Regular cardiac myocyte (primary cell): ENCODE measurements at places on chromosomes 4 and X. TPM values are rescaled to one million over a fixed set of nuclear protein-coding genes. Genes with fewer than 3 reads are reported as not detected.

The WNK3 gene
- 0.38 and 1.1 TPM in 2 replicates for total RNA-seq

The PGK1 gene
- total RNA-seq: 563 and 592 TPM in 2 replicates

The GYPB gene
- total RNA-seq: not detected in 2 replicates

The GAGE2A gene
- not detected in 2 replicates for total RNA-seq

The SOWAHD gene
- 0.28 TPM in 1 of 2 replicates, not detected in the other for total RNA-seq

The ZFP92 gene
- total RNA-seq: 0.19 and 0.28 TPM in 2 replicates

The CT45A10 gene
- total RNA-seq: not detected in 2 replicates

The INTS12 gene
- 16.9 and 20.9 TPM in 2 replicates for total RNA-seq

The CFAP99 gene
- not detected in 2 replicates for total RNA-seq

The MAGEC1 gene
- total RNA-seq: not detected in 2 replicates

The SOD3 gene
- 9.4 and 156 TPM in 2 replicates for total RNA-seq

The P2RY10 gene
- total RNA-seq: not detected in 2 replicates

The NFKB1 gene
- 21.7 and 29.1 TPM in 2 replicates for total RNA-seq

The COL4A6 gene
- 3.7 and 4.6 TPM in 2 replicates for total RNA-seq

The DAPP1 gene
- total RNA-seq: not detected in 2 replicates

The OPRPN gene
- total RNA-seq: not detected in 2 replicates

The NAP1L2 gene
- total RNA-seq: 2.3 and 2.8 TPM in 2 replicates

The PLAC8 gene
- total RNA-seq: 0.28 and 0.38 TPM in 2 replicates

The DKK2 gene
- total RNA-seq: 0.19 TPM in 1 of 2 replicates, not detected in the other

The ENPP6 gene
- under 0.01 TPM in 1 of 2 replicates, not detected in the other for total RNA-seq

The RNF128 gene
- 1.2 and 2.0 TPM in 2 replicates for total RNA-seq

The RHOXF2B gene
- total RNA-seq: not detected in 2 replicates
